ENCODE measurements at places on chromosomes 1 and 21.

DNA sequence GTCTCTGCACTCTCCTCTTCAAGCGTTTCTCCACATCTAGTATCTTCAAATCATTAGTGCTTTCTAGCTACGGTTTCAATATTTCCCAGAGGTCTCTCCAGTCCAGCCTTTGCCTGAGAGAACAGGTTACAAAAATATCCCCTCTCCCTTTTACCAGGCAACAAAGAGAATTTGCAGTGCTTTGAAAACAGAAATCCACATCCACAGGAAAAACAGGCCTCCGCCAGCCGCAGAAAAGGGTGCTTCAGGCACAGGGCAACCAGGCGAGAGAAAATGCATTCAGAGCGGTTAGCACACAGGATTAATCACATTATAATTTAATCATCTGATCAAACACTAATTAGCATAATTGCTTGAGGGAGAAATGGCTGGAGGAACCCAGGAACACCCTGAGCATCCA lies 13.8 kb downstream of the DSCAM start:
- DNase-seq, result no peak

GRCh38 chr1:19081218-19081893 lies 124.9 kb upstream of the IFFO2 start:
- no peak for DNase-seq

- DNase-seq, result no peak
Measured at GRCh38 chr1:179599623-179600249, 8.1 kb downstream of the TDRD5 start.

- no peak for DNase-seq
Measured at GRCh38 chr1:14611792-14612191, 13.3 kb downstream of the KAZN start.

GRCh38 chr21:29318354-29318753 lies 19.6 kb downstream of the BACH1 start:
- no peak for DNase-seq

GRCh38 chr1:87956750-87957149 lies 628.1 kb downstream of the LMO4 start:
- DNase-seq, result no peak

DNA sequence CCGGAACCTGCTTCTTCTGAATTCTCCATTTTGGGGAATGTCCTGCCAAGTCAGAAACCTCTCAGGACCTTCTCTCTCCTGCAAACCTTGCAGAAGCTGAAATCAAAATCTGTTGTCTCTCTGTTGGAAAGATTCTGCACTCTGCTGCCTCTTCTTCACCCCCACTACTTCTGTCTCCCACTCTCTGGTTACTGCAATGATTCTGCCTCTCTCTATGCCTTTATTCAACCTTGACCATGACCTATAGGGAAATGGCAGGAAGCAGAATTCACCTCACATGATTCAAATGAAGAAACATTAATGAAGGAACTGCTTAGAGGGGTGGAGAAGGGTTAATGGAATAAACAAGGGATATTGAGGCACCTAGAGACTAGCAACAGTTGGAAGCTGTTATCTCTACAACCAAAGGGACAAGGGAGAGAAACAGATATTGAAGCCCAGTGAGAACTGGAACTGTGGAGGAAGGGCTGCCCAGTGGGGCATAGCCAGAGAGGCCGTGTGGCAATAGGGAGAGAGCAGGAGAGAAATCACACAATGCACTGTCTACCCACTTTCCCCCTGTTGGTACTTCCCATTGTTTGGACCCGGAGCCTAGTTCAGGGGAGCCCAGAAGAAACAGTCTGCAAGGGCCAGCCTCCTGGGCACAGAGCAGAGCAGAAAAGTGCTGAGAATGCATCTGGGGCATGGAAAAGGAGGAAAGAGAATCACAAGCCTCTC lies 76.1 kb upstream of the JUN start:
- DNase-seq, result no peak

- no peak for DNase-seq
Measured at GRCh38 chr1:207463571-207463970, 9.4 kb downstream of the CR2 start.

GRCh38 chr1:143611159-143611558 lies 360.6 kb downstream of the FAM72C start:
- no peak for DNase-seq

DNA sequence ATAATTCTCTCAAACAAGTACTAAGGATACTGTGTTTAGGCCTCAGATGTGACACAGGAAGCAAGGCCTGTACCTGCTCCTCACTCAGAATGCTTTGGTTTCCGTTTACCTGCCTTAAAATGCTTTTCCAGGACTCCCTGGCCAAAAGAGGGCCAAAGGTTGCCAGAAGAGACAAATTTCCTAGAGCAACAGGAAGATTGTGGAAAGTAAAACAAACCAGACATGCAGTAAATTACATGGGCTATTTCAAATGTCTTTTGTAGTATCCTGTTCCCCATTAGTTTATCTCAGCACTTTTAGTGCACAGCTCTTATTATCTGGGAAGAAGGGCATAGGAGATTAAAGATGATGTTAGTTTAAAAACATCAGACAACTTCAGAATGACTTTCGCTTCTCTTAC lies 280.0 kb downstream of the NFIA start:
- no peak for DNase-seq

DNA sequence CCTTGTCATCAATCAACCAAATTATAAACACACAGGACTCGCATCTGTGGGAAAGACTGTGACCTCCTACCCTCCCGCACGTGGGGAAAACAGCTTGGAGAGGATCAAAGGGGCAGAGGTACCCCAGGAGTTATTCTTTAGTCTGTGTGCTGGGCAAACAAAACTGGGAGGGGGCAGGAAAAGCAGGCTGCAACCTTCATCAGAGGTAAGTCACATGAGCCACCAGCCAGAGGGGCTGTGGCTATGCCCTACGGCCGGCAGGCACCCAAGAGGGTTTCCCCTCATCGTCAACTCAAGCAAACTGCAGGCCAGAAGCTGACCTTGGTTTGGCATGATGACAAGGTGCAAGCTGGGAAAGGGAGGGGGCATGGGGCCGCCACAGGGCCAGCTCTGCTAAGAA lies 12.5 kb downstream of the SMIM12 start:
- DNase-seq, result no peak

DNA sequence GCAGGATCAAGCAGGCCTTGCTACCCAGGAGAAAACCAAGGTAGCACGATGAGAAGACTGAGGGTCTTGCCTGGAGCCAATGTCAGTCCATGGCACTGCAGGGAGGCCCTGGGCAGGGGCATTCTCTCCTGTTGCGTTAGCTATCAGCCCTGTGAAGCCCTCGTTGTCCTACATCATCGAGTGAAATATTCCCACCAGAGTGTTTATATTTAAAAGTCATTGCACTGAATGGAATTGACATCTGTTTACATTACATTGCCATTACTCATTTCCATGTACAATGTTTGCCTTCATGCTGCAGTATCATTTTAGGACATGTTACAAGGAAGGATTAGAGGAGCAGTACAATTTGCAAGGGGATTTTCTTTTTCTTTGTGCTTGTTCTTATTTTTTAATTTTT lies 243.9 kb downstream of the KAZN start:
- DNase-seq, result no peak

DNA sequence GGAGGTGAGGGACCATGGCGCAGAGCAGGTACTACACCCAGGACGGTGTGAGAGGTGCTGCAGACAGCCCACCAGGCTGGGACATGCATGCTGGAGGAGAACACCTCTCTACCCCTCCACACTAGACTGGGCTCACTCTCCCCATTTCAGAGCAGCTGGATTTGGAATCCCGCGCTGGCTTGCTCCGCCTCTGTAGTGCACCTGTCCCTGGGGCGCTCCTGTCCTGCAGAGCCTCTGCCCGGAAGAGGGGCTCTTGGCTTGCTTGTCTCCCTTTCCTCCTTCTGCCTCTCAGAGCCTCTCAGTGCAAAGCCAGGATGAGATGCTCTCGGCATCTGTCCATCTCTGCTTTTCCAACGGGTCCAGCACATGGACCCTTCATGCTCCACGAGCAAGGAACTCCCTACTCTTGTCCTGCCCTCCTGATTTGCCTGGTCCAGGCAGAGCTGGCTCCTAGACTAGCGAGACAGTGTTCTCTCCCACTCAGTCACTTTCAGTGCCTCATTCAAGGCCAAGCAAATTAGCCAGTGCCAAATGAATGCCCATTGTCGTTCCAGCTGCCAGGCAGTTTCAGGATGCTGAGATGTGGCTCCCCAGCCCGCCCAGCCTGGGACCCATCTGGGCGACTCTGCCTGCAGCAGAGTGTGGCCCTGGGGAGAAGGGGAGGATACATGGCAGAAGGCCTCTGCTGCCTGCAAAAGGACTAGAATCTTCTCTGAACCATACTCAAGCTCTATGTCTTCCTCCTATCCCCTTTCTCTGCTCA lies 33.7 kb downstream of the CDCA8 start:
- no peak for DNase-seq

DNA sequence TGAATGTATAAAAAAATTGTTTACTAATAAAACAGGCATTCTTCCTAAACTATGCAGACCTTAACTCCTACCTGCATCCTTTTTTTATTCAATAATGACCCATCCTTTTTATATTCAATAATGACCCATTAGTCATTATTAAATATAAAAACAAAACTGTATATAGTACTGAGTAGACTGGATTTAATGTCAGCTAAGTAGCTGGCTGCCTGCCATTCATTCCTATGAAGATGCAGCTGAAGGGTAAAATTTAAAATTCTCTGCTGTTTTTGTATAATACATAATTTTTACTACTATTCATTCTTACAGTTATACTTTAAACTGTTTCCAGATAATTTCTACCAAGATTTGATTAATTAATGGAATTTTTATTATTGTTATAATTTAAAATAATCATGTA lies 79.3 kb downstream of the DENND1B start:
- DNase-seq, result no peak

- no peak for DNase-seq
Measured at GRCh38 chr1:195763907-195764374, 844.3 kb downstream of the KCNT2 start.

DNA sequence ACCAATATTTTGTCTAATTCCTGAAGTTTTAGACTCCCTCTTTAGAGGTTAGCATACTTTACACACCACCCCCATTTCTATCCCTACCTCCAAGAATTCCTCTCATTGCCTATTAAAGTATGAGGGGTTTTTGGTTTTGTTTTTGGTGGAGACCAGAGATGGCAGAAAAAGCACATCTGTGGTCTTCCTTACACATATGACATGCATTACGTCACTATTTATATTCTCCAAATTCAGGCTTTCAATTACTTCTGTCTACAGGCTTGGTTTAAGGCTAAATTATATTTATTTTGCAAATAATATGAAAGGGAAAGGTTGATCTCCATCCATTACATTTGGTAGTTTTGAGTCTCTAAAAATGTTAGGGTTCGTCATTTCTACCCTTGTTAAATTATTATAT lies 674.6 kb downstream of the LMO4 start:
- DNase-seq, result no peak

DNA sequence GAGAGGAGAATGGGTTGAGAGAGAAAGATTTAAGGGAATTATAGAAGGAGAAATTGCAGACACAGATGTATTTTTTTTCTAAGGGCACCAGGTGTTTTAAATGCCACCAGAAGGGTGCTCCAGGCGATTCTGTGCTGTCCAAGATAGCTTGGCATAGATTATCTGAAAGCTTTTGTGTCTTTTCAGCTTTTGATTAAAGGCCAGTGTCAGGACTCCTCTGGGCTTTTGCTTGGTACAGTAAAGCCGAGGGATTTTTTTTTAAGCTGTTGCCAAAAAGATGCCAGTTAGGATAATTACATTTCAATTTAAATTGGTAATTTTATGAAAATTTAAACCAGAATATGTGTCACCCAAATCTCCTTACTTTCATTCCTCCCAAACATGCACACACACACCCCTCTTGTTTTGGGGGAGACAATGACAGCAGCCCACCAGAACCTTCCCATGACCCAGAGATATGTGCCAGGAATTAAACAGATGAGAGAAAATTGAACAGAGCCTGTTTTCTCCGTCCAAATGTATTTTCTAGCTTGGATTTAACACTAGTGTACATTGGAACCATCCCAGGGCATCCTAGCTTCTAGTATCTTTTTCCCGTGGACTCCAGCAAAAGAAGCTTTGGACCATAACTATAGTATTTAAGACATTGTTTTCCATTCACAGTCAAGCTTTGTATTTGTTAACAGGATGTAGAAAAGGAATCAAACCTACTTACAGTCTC lies 670.7 kb upstream of the CXADR start:
- no peak for DNase-seq

- no peak for DNase-seq
Measured at GRCh38 chr1:232682248-232682647, 52.3 kb upstream of the SIPA1L2 start.

All from activated T-cell treated with anti-CD3 and anti-CD28 coated beads, Interleukin-2, amount 50 U/mL, for 72 hours (primary cell).